ENCODE measurements at places on chromosomes 6 and 20. TPM values are rescaled to one million over a fixed set of nuclear protein-coding genes. Genes with fewer than 3 reads are reported as not detected.

The EPB41L1 gene
- 2.7 TPM for total RNA-seq

The BANF2 gene
- not detected for total RNA-seq

DNA sequence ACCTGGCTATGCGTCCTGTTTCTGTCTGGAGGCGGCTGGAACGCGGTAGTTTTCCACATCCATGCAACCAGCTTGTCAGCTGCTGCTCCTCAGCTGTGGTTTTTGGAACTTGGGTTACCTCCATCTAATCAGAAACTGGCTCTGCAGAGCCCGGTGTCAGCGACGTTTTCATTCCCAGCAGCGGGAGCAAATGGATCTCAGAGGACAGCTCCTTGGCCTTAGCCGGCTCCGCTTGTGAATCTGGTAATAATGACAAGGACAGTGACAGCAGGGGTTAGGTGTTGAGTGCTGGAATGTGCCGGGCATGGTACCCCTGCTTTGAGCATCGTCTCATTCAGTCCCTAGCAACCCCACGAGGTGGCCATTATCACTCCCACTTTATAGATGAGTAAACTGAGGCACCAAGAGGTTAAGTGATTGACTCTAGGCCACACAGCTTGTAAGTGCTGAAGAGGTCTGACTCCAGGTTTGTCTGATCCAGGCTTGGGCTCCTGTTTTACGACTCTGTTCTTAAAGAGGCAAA, 1.3 kb downstream of the SLCO4A1 start:
- no peak for DNase-seq

- no peak for DNase-seq
Observed at GRCh38 chr6:104699593-104700329, 160.0 kb downstream of the HACE1 start.

The PCSK2 gene
- not detected for total RNA-seq

DNA sequence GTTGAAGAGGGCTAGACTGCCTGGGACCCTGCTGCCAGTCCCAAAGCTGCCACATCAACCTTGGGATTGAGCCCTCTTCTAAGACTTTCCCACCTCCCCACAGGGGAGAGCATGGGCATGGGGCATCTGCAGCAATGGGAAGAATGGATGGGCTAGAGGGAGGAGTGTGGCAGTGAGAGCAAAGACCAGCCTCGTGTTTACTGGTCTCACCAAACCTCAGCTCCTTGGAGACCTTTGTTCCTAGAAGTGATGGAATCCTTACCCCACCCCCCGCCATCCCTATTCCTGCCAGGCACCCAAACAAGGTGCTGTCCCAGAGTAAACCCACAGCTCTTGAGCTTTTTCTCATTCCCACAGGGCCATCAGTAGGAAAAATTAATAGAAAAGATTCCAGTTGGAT, 20.0 kb upstream of the ARMC12 start:
- DNase-seq = no peak

The PLG gene
- total RNA-seq = not detected

GRCh38 chr6:21678990-21679389, 85.4 kb downstream of the SOX4 start:
- DNase-seq = peak; percentile 39

GRCh38 chr20:11585752-11586352, 331.8 kb upstream of the BTBD3 start:
- peak; percentile 27 for DNase-seq

DNA sequence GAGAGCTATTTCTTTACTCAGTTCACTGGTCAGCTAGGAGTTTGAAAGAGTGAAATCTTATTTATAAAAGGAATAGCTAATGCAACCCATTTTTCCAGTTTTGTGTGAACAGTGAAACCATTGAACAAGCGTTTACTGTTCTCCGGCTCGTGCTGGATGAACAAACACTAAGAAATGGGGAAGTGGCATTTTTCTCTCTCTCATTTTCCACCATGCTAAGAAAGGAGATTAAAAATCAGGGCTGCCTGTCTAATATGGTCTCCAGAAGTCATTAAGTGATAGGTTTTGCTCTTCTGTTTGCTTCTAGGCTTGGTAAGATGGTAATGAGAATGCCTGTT, 774 bp upstream of the SFT2D1 start:
- DNase-seq = no peak

The VARS1 gene
- total RNA-seq = 53.2 TPM

- DNase-seq = peak; percentile 69
Observed at GRCh38 chr6:37058084-37058586, 52.7 kb downstream of the FGD2 start.

DNA sequence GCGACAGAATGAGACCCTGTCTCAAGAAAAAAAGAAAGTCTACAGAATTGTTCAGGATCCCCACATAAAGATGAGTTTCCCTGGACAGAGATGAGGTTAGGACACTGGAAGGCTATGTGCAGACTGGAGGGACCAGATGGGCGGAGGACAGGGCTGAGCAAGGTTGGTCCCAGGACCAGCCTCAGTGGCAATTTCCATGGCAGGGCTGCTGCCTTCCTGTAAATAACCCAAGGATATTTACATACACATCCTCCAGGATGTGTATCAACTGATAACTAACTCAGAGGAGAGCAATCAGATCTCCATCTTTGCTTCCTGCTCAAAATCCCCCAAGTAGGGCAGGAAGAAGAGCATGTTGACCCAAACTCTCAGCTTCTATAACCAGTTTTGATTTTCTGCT, 58.8 kb downstream of the RSPH3 start:
- no peak for DNase-seq

The LY6G6F gene
- total RNA-seq = not detected

The SLC24A3 gene
- total RNA-seq = under 0.01 TPM

The CPXM1 gene
- total RNA-seq = not detected

GRCh38 chr6:118263921-118264486, 284.1 kb upstream of the PLN start:
- DNase-seq = peak; percentile 9

- no peak for DNase-seq
Observed at GRCh38 chr20:51720854-51721253, 47.3 kb downstream of the ATP9A start.

GRCh38 chr6:19838442-19839236, 1.5 kb downstream of the ID4 start:
- no peak for DNase-seq

The ANGPT4 gene
- total RNA-seq = not detected

GRCh38 chr6:77094821-77095220, 368.5 kb downstream of the HTR1B start:
- DNase-seq = no peak

The CDKAL1 gene
- total RNA-seq = 16.9 TPM

The OVOL2 gene
- 27.6 TPM for total RNA-seq

The BPIFA1 gene
- not detected for total RNA-seq

The LY6G6C gene
- 0.38 TPM for total RNA-seq

DNA sequence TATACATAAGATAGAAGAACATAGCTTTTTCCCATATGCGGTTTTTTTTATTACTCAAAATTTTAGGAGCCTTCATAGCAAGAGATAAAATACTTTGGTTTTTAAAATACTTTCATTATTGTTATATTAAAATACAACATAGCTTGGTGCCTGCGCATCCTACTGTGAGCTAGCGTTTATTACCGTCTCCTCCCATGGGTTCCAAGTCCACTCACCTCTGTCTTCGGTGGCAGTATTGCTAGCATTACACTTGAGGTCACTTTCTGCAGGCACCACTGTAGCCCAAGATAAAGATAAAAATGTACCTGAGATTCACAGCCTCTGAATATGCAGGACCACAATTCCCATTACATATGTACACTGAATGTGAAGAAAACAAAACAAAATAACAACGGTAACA, 326.7 kb downstream of the TPBG start:
- DNase-seq = no peak

DNA sequence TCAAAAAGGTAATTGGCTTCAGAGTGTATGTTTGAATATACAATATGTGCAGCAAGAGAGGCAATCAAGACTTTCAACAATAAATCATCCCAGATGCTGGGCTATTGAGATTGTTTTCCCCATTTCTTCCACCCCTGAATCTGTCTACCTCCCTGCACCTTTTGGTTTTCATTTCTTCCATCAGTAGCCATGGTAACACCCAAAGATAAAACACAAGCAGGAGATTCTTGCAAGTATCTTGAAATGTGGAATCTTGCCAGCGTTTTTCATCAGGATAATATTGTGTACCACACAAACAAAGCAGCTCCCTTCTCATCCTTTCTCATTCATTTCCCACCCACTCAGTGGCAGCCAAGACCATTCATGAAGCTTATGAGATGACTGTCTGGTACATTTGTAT, 73.0 kb upstream of the NRSN1 start:
- DNase-seq = no peak

DNA sequence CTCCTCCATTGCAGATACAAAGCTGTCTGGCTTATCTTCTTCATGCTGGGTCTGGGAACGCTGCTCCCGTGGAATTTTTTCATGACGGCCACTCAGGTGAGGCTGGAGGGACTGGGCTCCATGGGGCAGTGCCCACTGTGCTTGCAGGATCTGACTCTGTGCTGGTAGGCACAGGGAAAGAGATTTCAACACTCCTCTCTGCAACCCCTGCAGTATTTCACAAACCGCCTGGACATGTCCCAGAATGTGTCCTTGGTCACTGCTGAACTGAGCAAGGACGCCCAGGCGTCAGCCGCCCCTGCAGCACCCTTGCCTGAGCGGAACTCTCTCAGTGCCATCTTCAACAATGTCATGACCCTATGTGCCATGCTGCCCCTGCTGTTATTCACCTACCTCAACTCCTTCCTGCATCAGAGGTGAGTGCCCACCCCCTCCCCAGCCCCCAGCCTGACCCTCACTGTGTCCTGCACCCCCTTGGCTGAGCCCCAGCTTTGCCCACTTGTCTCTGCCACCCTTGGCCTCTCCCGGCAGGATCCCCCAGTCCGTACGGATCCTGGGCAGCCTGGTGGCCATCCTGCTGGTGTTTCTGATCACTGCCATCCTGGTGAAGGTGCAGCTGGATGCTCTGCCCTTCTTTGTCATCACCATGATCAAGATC, 6.1 kb downstream of the SLC29A1 start:
- DNase-seq = no peak

The ZNF391 gene
- total RNA-seq = 0.53 TPM

The MCCD1 gene
- total RNA-seq = not detected

GRCh38 chr6:9087470-9087869, 652.1 kb upstream of the SLC35B3 start:
- DNase-seq = no peak

DNA sequence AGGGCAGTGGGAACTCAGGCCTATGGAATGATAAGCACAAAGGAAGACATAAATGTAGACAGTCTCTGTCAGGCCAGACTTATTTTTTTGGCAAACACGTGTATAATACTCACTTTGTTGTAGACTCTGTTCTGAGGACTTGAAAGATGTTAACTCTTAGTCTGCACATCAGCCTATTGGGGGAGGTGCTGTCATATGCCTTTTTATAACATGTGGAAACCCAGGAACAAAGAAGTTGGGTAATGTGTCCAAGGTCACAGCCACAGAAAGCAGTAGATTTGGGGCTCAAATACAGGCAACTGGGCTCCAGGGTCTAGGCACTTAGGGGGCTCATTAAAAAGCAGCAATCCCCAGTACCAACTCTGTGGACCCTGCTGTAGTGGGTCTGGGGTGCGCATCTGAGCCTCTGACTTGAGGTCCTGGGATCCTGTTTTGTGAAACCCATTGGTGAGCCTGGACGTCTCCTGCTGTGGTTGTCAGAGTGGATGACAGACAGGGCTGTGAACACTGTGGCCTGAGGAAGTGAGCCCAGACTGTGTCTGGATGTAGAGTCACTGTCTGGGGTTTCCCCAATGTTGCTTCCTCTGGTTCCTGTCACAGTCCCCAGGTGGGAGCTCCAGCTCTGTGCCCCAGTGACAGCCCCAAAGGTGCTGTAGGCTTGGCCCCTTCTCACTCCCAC, 50.0 kb downstream of the CDH26 start:
- DNase-seq = no peak

The LPA gene
- 0.26 TPM for total RNA-seq

DNA sequence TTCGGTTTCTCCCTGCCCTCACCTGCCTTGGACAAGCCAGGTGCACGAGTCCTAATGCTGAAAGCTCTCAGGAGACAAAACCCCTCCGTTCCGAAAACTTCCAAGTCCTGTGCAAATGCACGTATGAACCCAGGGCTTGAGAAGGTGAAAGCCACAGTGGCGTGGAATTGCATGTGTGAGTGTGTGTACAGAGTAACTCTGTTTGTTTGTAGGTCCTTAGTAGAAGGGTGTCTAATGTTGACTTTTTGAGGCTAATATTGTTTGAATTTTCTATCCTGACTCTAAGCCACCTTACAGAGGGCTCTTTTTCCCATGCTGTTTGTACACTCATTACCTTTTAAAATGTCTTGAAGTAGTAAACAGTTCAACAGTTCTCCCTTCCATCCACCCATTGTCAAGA, 129.1 kb downstream of the FOXA2 start:
- no peak for DNase-seq

- peak; percentile 68 for DNase-seq
Observed at GRCh38 chr20:431012-431904, 23.2 kb downstream of the RBCK1 start.

- no peak for DNase-seq
Observed at GRCh38 chr20:47701612-47702011, 83.7 kb downstream of the SULF2 start.

DNA sequence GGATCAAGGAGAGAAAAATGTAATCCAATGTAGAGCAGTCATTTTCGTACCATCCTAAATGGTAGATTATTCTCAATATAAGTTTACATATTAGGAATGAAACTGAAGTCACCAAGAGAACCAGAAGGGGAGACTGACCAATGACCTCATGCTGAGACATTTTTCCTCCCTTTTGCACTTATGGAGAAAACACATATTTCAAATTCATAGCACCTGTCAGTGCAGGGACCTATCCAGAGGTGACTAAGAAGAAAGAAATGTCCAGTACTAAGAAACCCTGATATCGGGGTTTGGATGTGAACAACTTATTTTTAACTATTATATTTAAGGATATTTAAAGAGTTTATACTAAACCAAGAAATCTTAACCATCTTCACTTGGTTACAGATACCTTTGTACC, 16.6 kb upstream of the LYRM2 start:
- peak; percentile 50 for DNase-seq

DNA sequence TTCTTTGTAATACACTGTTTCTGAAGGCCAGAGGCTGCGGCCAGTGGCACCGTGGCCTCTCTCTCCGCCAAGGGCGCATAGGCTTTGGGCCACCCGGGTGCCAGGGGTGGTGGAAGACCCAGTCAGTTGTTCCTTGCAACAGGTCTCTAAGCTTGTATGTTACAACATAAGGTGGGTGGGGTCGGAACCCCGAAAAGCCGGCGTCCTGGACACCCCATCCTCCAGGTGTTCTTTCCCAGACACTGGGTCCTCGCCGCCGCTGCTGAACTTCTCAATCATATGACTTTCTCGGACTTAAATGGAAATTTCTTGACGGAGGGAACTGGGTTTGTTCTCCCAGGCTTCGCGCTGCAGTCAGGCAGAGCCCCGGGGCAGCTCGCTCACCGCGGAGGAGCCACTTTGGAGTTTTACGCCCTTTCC, 983 bp upstream of the KCNQ5 start:
- no peak for DNase-seq

The CLDN20 gene
- not detected for total RNA-seq

The NPBWR2 gene
- total RNA-seq = not detected

All from bronchial epithelial cell (primary cell).